ENCODE measurements at places on chromosomes 7 and 10.

GRCh38 chr7:36939816-36940215 lies 215.5 kb upstream of the AOAH start:
- no peak for DNase-seq

DNA sequence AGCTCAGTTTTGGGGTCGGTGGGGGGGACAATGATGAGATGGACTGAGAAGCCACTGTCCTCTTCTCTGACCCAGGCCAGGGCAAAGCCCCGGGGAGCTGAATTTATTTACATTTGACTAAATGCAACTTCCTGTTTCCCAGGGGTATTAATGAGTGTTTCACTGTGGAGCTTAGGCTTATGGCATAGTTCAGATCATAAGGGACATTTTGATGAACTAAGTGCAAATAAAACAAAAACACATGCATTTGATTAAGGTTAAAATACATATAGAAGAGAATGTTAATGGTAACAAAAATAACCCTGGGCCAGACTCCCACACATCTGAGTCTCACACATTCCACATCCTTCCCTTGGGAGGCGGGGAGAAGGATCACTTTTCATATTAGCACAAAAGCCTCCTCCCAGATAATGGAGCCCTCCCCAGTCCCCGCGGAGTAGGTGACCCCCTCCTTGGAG lies 320.6 kb downstream of the FRMD4A start:
- no peak for DNase-seq

GRCh38 chr7:26441611-26442277 lies 150.1 kb downstream of the SNX10 start:
- DNase-seq = no peak

GRCh38 chr10:51935341-51935740 lies 235.9 kb upstream of the CSTF2T start:
- no peak for DNase-seq

GRCh38 chr10:115572740-115573455 lies 479.7 kb downstream of the ATRNL1 start:
- no peak for DNase-seq

DNA sequence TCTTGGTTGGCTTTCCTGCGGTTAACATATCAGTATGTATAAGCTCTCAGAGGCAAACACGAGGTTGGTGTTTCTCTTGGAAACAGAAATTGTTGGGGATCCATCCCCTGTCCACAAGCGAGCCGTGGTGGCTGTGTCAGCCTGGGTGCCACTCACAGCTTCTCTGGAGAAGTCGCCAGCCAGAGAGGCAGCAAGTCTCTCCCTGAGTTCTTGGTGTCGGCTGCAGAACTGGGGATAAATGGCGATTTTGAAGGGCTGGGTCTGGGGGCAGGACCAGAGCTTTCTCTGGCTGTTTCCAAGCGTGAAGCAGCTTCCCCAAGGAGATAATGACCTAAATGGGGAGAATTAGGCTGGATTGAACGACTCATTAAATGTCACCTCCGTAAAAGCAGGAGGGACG lies 335.3 kb downstream of the GLRX3 start:
- no peak for DNase-seq

DNA sequence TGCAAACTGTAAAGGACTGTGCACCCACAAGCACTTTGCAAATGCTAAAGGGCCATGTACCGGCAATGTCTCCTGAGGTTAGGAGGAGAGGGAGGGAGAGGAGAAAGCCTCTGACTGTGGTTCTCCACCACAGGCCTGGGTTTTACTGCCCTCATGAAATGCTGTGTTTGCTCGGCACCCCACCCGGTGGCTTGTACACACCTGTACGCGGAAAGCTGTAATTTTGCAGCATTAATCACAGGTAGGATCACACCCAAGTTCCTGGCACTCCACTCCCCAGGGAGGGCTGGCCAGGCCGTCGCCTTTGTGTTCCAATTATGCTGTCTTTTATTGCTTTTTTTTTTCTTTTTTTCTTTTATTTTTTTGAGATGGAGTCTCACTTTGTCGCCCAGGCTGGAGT lies 78.5 kb upstream of the MYL10 start:
- no peak for DNase-seq

All from effector CD8-positive, alpha-beta T cell (primary cell).